Esophagus mucosa (tissue), 1 donor: ENCODE measurements at places on chromosomes 12 and 14. TPM values are rescaled to one million over a fixed set of nuclear protein-coding genes. Genes with fewer than 3 reads are reported as not detected.
A peak's percentile ranks its signal among the peaks of the same experiment; 100 is the strongest.

The PRICKLE1 gene
- total RNA-seq, result 1.4 TPM

The SLC38A4 gene
- total RNA-seq, result 2.4 TPM

The ZDHHC22 gene
- not detected for total RNA-seq

- ATAC-seq, result peak; percentile 44
Measured at GRCh38 chr12:110619534-110619953, 5.6 kb downstream of the TCTN1 start.

GRCh38 chr12:51225234-51225633 lies 7.4 kb upstream of the POU6F1 start:
- no peak for ATAC-seq

- no peak for ATAC-seq
Measured at GRCh38 chr12:116236976-116237375, 40.5 kb downstream of the MED13L start.

- ATAC-seq, result no peak
Measured at GRCh38 chr12:108853981-108854446, 3.4 kb downstream of the SSH1 start.

GRCh38 chr14:77067632-77068516 lies 30.2 kb upstream of the CIPC start:
- ATAC-seq, result peak; percentile 70

DNA sequence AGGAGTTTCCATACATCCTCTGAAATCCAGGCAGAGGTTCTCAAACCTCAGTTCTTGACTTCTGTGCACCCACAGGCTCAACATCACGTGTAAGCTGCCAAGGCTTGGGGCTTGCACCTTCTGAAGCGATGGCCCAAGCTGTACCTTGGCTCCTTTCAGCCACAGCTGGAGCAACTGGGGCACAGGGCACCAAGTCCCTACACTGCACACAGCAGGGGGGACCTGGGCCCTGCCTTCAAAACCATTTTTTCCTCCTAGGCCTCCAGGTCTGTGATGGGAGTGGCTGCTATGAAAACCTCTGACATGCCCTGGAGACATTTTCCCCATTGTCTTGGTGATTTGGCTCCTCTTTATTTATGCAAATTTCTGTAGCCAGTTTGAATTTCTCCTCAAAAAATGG lies 10.6 kb downstream of the AREL1 start:
- ATAC-seq, result no peak

GRCh38 chr14:76656592-76656991 lies 104.7 kb upstream of the VASH1 start:
- no peak for ATAC-seq

DNA sequence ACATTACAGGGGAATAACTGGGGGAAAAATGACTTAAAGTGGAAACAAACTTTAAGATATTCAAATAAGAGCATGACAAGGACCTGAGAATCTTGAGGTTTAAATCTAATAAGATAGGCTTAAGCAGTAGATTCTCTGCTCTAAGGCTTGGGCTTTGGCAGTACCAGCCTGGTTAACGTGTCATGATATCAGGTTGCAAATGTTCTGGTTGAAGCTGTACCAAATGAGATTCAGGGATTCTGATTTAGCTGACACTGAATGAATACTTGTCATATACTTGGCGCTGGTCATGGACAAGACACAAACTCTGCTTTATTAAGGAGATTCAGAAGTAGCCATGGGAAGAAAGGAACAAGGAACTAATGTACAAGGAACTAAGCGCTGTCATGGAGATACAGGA lies 6.1 kb downstream of the TCP11L2 start:
- ATAC-seq, result no peak

- ATAC-seq, result peak; percentile 27
Measured at GRCh38 chr14:102893452-102893851, 29.0 kb upstream of the AMN start.

GRCh38 chr12:28939427-28939826 lies 209.7 kb upstream of the FAR2 start:
- peak; percentile 54 for ATAC-seq

DNA sequence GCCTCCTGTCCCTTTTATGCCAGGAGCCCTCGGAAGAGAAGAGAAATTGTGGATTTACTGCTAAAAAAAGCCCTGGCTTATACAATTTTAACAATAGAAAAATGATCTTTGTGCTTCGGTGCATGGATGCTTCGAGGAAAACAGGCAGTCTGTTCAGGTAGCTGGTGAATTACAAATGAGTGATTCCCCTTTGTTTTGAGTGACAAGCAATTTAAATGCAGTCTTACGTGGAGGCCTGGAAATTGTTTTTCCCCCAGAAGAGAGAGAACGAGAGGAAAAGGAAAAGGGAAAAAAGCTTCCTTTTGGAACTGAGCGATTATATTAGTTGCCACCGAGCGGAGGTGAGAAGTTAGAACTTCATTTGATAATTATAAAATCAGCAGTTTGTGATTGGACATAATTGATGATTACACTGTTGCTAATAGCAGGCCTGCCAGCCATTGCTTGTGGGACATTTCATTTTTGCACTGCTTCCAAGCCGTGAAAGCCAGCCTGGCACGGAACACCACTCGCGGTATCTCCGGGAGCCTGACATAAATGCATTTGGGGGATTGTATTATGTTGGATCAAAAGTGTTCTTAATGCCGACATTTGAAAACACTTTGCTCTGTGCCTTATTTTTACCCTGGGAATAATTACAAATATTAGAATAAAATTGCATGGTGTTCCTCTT lies 117.7 kb downstream of the PHETA1 start:
- ATAC-seq, result no peak

- no peak for ATAC-seq
Measured at GRCh38 chr12:24881227-24881626, 67.7 kb downstream of the BCAT1 start.

DNA sequence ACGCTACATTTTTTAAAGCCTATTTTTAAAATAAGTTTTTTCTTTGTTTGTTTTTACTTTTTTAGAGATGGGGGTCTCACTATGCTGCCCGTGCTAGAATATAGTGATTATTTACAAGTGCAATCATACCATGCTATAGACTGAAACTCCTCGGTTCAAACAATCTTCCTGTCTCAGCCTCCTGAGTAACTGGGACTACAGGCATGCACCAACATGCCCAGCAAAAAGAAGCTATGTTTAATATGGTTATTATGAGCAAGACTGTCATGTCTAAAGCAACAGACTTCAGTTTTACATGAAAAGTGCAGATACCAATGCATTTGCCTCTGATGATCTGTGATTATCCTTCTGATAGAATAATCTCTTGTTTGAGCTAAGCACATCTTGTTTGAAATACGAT lies 45.6 kb upstream of the SGPP1 start:
- peak; percentile 62 for ATAC-seq
